ENCODE measurements at places on chromosomes 5 and 9.

DNA sequence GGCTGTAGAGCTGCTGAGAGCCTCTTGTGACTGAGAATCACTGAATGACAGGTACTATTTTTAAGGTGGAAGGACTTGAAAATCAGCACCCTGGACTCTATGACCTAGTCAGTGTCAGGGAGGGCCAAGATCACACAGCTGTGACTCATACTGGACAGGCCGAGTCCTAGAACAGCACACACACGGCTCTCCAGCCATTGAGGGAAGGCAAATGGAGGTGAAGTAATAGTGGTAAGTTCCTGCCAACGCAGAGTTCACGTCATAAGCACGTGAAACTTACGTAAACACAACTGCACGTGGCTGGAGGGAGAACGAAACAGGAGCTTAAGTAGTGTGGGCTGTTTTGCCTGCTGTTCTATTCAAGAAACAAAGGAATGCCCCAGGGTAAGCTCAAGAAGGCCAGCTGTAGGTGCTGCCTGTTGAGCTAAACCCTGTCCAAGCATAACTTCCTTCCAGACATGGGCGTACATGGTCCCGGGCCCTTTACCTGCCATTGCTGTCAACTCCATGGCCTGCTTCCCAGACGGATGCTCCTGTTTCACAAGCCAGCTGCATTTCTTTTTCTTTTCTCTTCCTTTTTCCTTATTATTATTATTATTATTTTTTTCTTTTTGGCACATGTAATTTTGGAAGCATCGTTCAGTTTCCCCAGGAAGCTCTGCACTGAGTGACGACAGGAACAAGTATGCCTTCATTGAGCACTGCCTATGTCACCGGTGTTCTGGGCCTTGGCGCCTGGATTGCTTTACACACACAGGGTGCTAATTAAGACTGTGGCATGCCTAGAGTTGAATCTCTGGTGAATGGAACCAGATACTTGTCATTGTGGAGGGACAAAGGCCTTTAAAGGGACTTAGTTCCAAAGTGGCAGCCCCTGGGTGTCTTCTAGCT is 10.2 kb upstream of the LCP2 start:
- peak; percentile 46 for DNase-seq

- no peak for DNase-seq
Observed at GRCh38 chr5:172453206-172453985, 929 bp downstream of the SH3PXD2B start.

DNA sequence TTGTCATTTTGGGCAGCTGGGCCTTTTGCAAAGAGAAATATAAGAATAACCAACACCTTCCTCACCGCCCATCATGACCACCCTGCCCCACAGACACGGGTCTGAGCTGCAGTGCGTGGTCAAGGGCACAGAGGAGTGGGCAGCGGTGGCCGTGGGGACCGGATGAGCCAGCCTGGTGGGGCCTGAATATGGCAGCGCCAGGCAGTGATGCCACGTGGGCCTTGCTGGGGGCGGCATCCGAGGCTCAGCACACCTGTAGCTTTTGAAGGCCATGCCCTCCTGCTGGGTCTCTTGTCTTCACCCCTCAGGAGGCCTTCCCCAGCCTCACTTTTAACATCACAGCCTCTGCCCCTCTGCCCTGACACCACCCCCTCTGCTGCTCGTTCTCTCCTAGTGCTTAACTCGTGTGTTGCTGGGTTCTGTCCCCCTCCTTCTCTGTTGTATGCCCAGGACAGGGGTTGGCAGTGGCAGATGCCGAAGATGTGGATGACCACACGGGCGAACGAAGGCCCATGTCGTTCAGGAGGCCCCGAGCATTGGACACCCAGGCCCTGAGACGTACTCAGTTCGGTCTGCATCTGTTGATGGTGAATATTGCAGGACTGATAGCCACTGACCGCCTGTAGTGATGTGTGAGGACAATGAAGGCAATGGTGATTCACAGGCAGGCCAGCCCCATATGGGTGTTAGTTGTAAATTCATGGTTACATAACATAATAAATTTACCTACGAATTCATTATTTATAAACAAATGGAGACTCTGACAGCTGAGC is 46.0 kb downstream of the AHRR start:
- no peak for DNase-seq

DNA sequence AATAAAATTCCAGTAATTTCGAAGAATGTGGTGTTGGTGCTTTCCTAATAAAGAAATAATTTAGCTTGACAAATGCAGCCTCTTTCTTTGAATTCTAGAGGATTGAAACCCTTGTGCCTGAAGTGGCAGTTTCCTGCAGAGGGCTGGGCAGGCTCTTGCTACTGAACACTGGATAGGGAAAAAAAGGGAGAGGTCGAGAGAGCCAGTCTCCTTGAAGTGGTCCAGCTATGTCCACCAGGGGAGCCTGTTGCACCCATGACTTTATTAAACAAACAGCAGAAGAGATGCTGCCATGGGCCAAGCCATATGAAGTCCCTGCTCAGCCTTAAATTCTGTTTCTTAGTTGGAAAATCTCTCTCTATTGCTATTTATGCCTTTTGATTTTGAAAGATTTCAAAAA is 178.4 kb downstream of the SMARCA2 start:
- DNase-seq: no peak

DNA sequence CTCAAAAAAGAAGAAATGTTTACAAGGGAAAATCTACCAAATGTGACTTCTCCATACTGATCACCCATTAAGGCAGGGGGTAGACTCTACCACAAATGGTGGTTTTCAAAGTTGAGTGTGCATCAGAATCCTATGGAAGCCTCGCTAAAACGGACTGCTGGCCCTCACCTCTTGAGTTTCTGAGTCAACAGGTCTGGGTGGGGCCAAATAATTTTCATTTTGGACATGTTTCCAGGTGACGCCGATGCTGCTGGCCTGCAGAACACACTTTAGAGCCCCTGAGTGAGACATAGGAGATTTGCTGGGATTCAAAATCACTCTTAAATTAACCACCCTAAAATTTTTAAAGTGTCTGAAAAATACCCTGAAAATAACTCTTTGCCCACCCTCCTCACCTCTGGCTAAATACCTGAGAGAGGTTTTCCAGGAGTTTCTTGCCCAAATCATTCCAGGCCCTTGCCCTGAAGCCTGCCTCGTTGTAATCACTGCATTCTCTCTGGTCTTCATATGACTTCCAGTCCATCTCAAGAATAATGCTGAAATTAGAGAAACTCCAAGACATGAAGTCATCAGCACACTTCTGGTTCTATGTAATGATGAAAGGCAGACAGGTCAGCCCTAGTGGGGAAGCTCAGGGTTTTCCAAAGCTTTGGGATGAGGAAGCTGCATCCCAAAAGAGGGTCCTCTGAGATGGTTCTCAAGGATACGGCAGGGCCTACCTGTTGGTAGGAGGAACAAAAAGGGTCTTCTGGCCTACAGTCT is 18.2 kb downstream of the C9orf152 start:
- DNase-seq: no peak

GRCh38 chr5:133240425-133241091 is 188.7 kb downstream of the HSPA4 start:
- no peak for DNase-seq

GRCh38 chr5:139513852-139514485 is 31.4 kb upstream of the STING1 start:
- DNase-seq: no peak

Data from AML-193 (cell line).